ENCODE measurements at places on chromosomes 13 and 19. TPM values are rescaled to one million over a fixed set of nuclear protein-coding genes. Genes with fewer than 3 reads are reported as not detected.

The PPM1N gene
- total RNA-seq = 3.3 TPM

The VSIG10L gene
- 0.44 TPM for total RNA-seq

The CEACAM16 gene
- total RNA-seq = not detected

The SYMPK gene
- 42.3 TPM for total RNA-seq

The PIBF1 gene
- total RNA-seq = 28.5 TPM

The GSX1 gene
- total RNA-seq = not detected

The AP3D1 gene
- total RNA-seq = 116 TPM

The ZNF470 gene
- 6.9 TPM for total RNA-seq

The STOML3 gene
- not detected for total RNA-seq

The LPAR2 gene
- 2.6 TPM for total RNA-seq

The FKRP gene
- total RNA-seq = 19.2 TPM

The KLK3 gene
- total RNA-seq = not detected

The PTH2 gene
- not detected for total RNA-seq

The GPR180 gene
- total RNA-seq = 10.6 TPM

The COL4A1 gene
- 48.6 TPM for total RNA-seq

The ZSCAN4 gene
- not detected for total RNA-seq

The KLF12 gene
- total RNA-seq = 11.6 TPM

The THSD1 gene
- 8.3 TPM for total RNA-seq

The DCT gene
- 0.17 TPM for total RNA-seq

The PRODH2 gene
- total RNA-seq = not detected

The KLK4 gene
- total RNA-seq = not detected

The GFY gene
- total RNA-seq = not detected

The PSPN gene
- total RNA-seq = 1.7 TPM

The DACT3 gene
- 15.5 TPM for total RNA-seq

The LMO7 gene
- total RNA-seq = 98.9 TPM

The CEP89 gene
- 17.3 TPM for total RNA-seq

The NRTN gene
- total RNA-seq = 0.50 TPM

The ZNF417 gene
- total RNA-seq = 25.1 TPM

The GPR12 gene
- not detected for total RNA-seq

The IER2 gene
- 19.0 TPM for total RNA-seq

The RGL3 gene
- 5.3 TPM for total RNA-seq

The KLHL1 gene
- not detected for total RNA-seq

The CABP5 gene
- total RNA-seq = not detected

The COX7A1 gene
- 8.3 TPM for total RNA-seq

The BEST2 gene
- not detected for total RNA-seq

The TDRD3 gene
- total RNA-seq = 19.5 TPM

The GRIN3B gene
- 2.3 TPM for total RNA-seq

The ZNF416 gene
- 6.8 TPM for total RNA-seq

The ZNF738 gene
- 1.7 TPM for total RNA-seq

The CPT1C gene
- total RNA-seq = 37.5 TPM

The PRSS57 gene
- 0.17 TPM for total RNA-seq

The GGN gene
- total RNA-seq = 0.29 TPM

The SLC1A6 gene
- not detected for total RNA-seq

The ENOX1 gene
- total RNA-seq = 1.6 TPM

The OVOL3 gene
- not detected for total RNA-seq

The S1PR2 gene
- total RNA-seq = 70.8 TPM

The TMEM86B gene
- 2.3 TPM for total RNA-seq

The NFIX gene
- total RNA-seq = 204 TPM

The DCLK1 gene
- 19.5 TPM for total RNA-seq

The FKBP8 gene
- 282 TPM for total RNA-seq

The CEBPA gene
- total RNA-seq = 0.15 TPM

The RFPL4AL1 gene
- not detected for total RNA-seq
